ENCODE measurements at places on chromosomes 7 and 10. TPM values are rescaled to one million over a fixed set of nuclear protein-coding genes. Genes with fewer than 3 reads are reported as not detected.

BLNK gene
- total RNA-seq: not detected

ZNF485 gene
- total RNA-seq: 4.7 TPM

GRM3 gene
- 13.6 TPM for total RNA-seq

KLHDC10 gene
- 26.6 TPM for total RNA-seq

OIT3 gene
- not detected for total RNA-seq

ARHGEF35 gene
- 0.97 TPM for total RNA-seq

LRRD1 gene
- total RNA-seq: not detected

TFEC gene
- total RNA-seq: 0.06 TPM

DNAJC1 gene
- total RNA-seq: 55.3 TPM

NRCAM gene
- total RNA-seq: 37.2 TPM

ZNF853 gene
- 8.2 TPM for total RNA-seq

IDI2 gene
- total RNA-seq: not detected

WAPL gene
- total RNA-seq: 79.4 TPM

MAP3K8 gene
- 7.3 TPM for total RNA-seq

Data from neural progenitor cell (in vitro differentiated cells).